ENCODE measurements at places on chromosomes 12 and 14.

GRCh38 chr12:102990419-102990818 is 32.9 kb downstream of the ASCL1 start:
- no peak for DNase-seq

GRCh38 chr12:59182658-59183455 is 262.6 kb upstream of the LRIG3 start:
- DNase-seq, result no peak

GRCh38 chr14:49303946-49304516 is 282.1 kb downstream of the RPS29 start:
- no peak for DNase-seq

GRCh38 chr12:113582521-113583218 is 111.0 kb upstream of the LHX5 start:
- DNase-seq, result no peak

DNA sequence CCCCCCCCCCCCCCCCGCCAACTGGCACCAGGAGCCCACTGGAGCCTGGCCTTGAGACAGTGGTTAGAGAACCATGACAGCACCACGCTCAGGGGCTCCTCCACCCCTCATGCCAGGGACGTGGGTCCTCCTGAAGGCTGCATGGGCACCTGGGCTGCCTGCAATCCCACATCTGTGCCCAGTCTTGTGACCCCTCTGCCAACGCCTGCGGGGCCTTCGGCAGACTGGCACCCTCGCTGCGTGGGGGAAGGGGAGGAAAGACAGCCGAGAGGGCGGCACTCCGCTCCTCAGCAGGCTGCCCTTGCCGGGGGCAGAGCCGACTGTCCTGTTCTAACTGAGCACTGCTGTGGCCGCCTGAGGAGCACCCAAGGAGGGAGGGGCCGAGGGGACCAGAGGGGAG is 6.0 kb downstream of the LRTM2 start:
- no peak for DNase-seq

Measured in HCEC 1CT (cell line).